ENCODE measurements at places on chromosomes 2 and 18. TPM values are rescaled to one million over a fixed set of nuclear protein-coding genes. Genes with fewer than 3 reads are reported as not detected.

DNA sequence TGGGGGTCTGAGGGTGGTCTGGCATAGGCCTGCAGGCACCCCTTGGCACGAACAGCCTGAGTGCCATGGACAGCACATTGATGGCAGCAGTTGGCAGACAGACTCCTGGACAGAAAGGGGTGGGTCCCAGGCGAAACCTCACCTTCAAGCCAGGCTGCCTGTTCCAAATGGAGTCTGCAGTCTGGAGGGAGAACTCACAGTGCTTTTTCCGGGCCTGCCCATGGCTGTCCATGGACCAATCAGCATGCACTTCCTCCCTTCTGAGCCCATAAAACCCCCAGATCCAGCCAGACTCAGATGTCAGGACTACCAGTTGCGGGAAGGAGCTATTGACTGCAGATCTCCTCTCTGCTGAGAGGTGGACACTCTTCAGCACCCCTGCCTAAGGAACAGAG lies 694.6 kb upstream of the ACVR2A start:
- DNase-seq = no peak
- no peak overlapping the region for H3K4me3 ChIP-seq
- no peak overlapping the region for H3K27ac ChIP-seq
- no peaks in the 10 kb centered on the region for H3K27me3 ChIP-seq
- H3K36me3 ChIP-seq = no peaks in the 10 kb centered on the region

- no peaks in the 10 kb centered on the region for H3K27me3 ChIP-seq
- H3K27ac ChIP-seq = no peak overlapping the region
Observed at GRCh38 chr2:29246383-29247300, 131.4 kb downstream of the CLIP4 start.

- peaks cover 16% of the 10 kb centered on the region for H3K4me1 ChIP-seq
- H3K36me3 ChIP-seq = no peaks in the 10 kb centered on the region
- DNase-seq = no peak
- H3K27ac ChIP-seq = no peak overlapping the region
- no peak overlapping the region for H3K4me3 ChIP-seq
- H3K27me3 ChIP-seq = no peaks in the 10 kb centered on the region
Observed at GRCh38 chr18:62586781-62587487, 64.1 kb downstream of the ZCCHC2 start.

GRCh38 chr2:19033240-19033639 lies 325.2 kb downstream of the OSR1 start:
- H3K27me3 ChIP-seq = no peaks in the 10 kb centered on the region
- no peaks in the 10 kb centered on the region for H3K36me3 ChIP-seq
- H3K27ac ChIP-seq = peak overlapping the region; percentile 75
- DNase-seq = no peak
- no peak overlapping the region for H3K4me3 ChIP-seq

- peak overlapping the region; percentile 46 for H3K4me3 ChIP-seq
- H3K27ac ChIP-seq = peak overlapping the region; percentile 74
- no peaks in the 10 kb centered on the region for H3K36me3 ChIP-seq
Observed at GRCh38 chr18:31657823-31658669, 26.3 kb downstream of the B4GALT6 start.

DNA sequence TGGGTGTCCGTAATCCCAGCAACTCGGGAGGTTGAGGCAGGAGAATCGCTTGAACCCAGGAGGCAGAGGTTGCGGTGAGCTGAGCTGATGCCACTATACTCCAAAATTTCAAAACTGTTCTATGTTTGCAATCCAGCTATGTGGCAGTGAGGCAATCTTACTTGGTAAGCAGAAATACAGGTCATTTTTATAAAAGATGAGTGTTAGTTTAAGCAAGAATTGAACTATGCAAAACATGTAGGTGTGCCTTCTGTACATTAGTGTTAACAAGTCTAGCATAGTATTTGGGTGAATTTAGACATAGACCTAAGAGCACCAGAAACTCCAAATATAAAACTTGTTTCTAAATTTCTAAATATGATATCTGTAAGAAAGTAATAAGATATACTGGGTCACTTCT lies 7.2 kb downstream of the DSC1 start:
- DNase-seq = no peak
- no peak overlapping the region for H3K27ac ChIP-seq
- H3K4me1 ChIP-seq = no peaks in the 10 kb centered on the region
- H3K36me3 ChIP-seq = no peaks in the 10 kb centered on the region
- no peak overlapping the region for H3K4me3 ChIP-seq
- no peaks in the 10 kb centered on the region for H3K27me3 ChIP-seq

- no peaks in the 10 kb centered on the region for H3K4me1 ChIP-seq
- no peaks in the 10 kb centered on the region for H3K27me3 ChIP-seq
- DNase-seq = no peak
Observed at GRCh38 chr2:112960230-112960825, 17.5 kb upstream of the IL36G start.

DNA sequence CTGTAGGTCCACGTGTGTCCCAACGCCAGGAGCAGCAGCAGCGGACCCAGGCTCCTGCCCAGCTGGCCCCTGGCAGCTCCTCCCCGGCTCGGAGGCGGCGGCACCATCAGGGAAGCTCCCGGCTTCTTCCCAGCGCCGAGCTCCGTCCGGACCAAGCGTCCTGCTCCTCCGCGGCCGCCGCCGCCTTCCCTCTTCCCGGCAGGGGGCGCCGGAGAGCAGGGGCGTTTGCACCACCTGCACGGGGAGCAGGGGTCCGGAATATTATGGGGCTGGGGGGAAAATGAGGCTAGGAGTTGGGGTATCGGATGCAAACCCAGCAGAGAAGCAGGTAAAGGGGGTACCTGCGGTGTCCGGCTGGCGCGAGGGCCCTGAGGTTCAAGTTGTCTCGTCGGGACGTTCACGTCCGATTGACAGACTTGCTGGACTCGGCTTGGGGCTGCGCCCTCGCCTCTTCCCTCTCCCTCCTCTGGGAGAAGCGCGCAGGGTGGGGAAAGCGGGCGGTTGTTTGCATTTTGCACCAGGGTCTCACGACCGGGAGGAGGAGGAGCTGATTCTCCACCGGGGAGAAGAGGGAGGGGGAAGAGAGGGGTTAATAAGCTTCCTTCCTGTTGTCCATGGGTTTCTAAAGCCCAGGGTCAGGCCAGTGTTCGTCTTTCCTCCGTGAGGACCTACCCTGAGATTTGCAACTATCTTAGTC lies at the start of gene CCBE1:
Gene CCBE1, minus strand, starts transcription at position 188 of the 697 bp plus-strand sequence.
- peak within 1 kb of the TSS; percentile 49 for H3K4me3 ChIP-seq
- peak; percentile 61 for DNase-seq
- no peaks in the 10 kb centered on the region for H3K4me1 ChIP-seq
- H3K36me3 ChIP-seq = no peaks in the 10 kb centered on the region
- H3K27me3 ChIP-seq = peaks cover 4% of the 10 kb centered on the region

DNA sequence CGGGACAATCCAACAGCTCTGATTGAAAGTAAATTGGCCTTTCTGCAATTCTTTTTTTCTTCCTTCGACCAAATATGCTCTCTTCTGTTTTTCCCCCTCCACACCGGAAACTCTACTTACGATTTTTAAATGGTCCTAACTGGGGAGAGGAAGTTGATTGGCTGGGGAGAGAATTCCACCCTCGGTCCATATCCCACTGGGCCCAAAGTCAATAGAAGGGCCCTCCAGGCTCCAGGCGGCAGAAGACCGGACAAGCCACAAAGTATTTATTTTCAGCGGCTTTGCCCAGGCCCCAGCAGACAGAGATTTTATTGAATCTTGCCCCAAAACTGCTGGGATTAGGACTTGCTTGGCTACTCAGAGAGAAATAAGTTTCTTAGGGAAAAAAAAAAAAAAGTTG lies 37.1 kb upstream of the SMAD7 start:
- DNase-seq = no peak
- no peaks in the 10 kb centered on the region for H3K27me3 ChIP-seq
- no peaks in the 10 kb centered on the region for H3K4me1 ChIP-seq
- no peak overlapping the region for H3K4me3 ChIP-seq
- no peaks in the 10 kb centered on the region for H3K36me3 ChIP-seq

- H3K4me1 ChIP-seq = no peaks in the 10 kb centered on the region
- H3K36me3 ChIP-seq = no peaks in the 10 kb centered on the region
- no peak overlapping the region for H3K4me3 ChIP-seq
- DNase-seq = no peak
- H3K27me3 ChIP-seq = no peaks in the 10 kb centered on the region
Observed at GRCh38 chr18:2258954-2259353, 312.4 kb downstream of the METTL4 start.

DNA sequence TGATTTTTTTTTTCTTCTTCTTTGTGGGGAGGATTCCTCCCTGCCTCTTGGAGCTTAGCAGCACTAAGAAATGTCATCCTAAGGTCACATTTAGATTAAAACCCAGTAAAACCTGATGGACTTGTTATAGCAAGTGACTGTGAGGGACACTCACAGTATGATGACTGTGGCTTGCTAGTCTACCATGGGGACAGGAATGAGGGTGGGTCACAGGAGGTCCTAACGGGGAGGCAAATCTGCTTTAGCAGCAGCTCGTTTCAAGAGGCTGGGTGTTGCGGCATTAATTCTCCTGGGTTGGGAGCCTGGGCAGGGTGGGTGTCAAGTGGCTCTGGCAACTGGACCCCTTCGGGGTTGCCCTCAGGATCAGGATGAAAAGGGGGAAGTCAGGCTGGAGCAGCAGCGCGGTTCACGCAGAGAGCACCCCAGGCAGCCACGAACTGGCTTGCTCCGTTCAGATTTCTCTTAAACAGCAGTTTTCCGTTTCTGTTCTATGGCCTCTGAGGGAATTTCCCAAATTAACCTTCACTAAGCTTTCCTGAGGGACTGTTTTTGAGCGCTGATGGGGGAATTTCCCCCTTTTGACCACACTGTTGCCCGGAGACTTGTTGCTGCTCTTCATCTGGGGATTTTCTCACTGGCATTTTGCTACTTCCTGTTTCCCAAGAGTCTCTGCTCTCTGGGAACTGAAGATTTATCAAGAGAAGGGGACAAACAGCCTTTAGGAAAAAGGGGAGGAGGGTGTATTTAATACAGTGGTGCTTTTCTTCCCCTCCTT lies 59.8 kb upstream of the PELI1 start:
- H3K27ac ChIP-seq = peak overlapping the region; percentile 74
- H3K4me1 ChIP-seq = peaks cover 27% of the 10 kb centered on the region
- no peaks in the 10 kb centered on the region for H3K36me3 ChIP-seq
- no peak for DNase-seq

Gene PLCL1
- 17.3 TPM for total RNA-seq

Gene ALPP
- not detected for total RNA-seq

Gene MROH2A
- total RNA-seq = not detected

Gene FIGN
- 1.2 TPM for total RNA-seq

Gene SLC66A3
- 5.0 TPM for total RNA-seq

Gene CCL20
- total RNA-seq = 0.92 TPM

Gene UGT1A8
- total RNA-seq = not detected

Gene PROKR1
- not detected for total RNA-seq

Gene TDRD15
- total RNA-seq = not detected

Gene CDKL4
- total RNA-seq = 0.44 TPM
